OCI-M1 (cell line): ENCODE measurements at places on chromosomes 16 and 17.
A peak's percentile ranks its signal among the peaks of the same experiment; 100 is the strongest.

DNA sequence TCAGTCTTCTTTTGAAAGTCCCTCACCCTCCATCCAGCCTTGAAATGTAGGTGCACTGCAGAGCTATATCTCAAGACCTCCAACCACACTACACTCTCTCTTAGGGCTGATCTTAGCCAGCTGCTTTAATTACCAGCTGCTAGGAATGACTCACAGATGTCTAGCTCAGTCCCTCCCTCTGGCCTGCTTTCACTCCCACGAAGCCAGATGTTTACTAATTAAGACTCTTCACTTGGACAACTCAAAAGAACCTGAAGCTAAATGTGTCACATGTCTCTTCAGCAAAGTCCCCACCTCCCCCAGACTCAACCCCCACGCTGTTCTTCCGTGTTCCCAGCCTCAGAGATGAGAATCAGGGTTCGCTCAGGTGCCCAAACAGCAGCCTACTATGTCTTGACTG, 2.6 kb downstream of the GTF3C1 start:
- DNase-seq: peak; percentile 74

- DNase-seq: no peak
These were observed 92.4 kb downstream of the HAPSTR1 start for GRCh38 chr16:9183682-9184353.

DNA sequence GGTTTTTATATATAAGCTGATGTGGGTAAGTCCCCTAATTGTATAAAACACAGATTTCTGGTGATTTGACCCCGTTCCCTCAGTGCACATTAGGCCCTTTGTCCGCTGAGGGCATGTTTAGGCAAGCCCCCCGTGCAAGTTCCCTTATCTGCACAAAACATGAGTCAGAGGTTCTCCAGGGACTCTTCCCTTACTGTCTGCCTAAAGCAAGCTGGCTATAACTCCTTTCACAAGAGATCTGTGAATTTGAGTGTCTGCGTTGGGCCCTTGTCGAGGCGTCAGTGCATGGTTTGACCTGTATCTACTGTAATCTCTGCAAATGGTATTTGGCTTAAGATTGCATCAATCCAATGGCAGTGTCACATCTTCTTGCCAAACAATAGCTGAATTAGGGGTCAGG, 712.8 kb downstream of the CDH8 start:
- peak; percentile 17 for DNase-seq

DNA sequence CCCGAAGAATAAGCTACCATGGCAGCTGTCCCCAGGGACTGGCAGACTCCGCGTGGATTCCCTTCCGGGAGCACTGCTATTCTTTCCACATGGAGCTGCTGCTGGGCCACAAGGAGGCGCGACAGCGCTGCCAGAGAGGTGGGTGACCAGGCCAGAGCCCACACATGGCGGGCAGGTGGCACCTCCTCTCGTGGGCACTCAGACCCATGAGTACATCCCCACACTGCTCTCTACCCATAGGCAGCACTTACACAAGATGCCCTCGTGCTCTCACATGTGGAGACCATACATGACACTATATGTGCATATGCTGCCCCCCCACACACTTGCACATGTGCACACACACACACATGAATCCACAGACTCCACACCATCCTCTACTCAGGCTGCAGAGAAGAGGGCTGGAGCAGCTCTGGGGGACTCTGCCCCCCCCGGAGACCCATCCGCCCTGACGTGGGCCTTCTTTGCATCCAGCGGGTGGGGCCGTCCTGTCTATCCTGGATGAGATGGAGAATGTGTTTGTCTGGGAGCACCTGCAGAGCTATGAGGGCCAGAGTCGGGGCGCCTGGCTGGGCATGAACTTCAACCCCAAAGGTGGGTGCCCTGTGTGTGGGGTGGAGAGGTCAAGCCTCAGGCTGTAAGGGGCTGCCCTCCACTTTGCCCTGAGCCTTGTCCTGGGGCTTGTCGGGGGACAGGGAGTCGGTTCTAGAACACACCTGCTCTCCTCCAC, 62.9 kb downstream of the MRC2 start:
- DNase-seq: no peak

- no peak for DNase-seq
These were observed 5.9 kb downstream of the SCARF1 start for GRCh38 chr17:1639549-1640180.

DNA sequence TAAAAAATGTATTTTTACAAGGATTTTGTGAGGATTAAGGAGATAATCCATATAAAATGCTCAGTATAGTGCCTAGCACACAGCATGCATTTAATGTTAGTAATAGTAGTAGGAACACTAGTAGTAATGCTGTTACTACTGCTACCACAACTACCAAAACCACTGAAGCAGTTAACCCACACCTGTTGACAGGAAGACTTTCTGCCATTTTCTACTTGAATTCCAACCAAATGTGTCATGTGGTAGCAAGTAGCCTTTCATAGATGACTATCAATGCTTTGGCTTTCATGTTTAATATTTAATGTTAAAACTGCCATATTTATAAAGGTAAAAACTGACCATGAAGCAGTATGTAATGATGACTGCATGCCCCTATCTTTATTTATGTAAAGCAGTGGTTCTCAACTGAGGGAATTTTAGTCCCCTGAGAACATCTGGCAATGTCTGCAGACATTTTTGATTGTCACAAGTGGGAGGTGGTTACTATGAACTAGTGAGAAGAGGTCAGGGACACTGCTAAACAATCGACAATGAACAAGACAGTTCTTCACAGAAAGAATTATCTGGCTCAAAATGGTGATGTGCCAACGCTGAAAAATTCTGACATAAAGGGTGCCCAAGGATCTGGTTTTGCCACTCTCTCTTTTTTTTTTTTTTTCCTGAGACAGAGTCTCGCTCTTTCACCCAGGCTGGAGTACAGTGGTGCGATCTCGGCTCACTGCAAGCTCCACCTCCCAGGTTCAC, 89.4 kb downstream of the ITFG1 start:
- DNase-seq: no peak

DNA sequence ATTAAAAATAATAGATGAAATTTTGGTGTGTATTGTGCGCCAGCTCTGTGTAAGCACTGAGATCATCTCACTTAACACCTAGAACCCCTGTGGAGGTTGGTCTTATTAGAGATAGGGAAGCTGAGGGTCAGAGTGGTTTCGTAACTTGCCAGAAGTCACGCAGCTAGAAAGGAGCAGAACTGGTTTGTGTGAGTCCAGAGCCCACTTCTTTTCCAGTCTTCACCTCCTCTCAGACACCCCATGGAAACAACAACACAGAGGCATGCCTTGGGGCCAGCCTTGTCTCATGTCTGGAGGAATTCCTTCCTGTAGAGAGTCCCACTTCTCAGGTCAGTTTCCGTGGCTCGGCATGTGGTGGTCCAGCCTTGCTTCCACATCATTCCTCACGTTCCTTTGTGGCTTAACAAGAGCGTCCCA, 16.5 kb downstream of the YPEL2 start:
- no peak for DNase-seq

DNA sequence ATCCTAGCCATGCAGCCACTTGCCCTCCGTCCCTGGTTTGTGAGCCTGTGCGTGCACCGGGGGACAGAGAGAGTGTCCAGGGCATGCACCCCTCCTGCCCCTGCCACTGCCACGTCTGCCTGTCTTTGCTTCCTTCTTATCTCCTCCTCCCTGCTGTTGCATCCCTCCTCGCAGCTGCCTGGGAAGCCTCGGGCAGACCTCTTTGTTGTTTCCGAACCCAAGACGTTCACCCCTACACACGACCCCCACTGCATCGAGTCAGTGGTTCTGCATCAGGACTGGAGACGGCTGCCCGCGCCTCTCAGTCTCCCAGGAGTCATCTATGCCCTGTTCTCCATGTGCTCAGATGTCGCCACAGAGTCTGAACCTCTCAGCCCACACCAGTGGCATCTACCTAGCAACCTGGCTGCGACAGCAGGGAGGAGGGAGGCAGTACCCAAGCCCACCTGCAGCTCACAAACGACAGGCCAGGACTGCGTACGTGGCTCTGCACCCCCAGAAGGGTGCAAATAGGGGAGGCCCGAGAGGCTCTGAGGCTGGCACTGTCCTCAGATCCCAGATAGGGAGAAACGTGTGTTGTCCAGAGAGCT, 5.2 kb downstream of the TIMP2 start:
- no peak for DNase-seq

DNA sequence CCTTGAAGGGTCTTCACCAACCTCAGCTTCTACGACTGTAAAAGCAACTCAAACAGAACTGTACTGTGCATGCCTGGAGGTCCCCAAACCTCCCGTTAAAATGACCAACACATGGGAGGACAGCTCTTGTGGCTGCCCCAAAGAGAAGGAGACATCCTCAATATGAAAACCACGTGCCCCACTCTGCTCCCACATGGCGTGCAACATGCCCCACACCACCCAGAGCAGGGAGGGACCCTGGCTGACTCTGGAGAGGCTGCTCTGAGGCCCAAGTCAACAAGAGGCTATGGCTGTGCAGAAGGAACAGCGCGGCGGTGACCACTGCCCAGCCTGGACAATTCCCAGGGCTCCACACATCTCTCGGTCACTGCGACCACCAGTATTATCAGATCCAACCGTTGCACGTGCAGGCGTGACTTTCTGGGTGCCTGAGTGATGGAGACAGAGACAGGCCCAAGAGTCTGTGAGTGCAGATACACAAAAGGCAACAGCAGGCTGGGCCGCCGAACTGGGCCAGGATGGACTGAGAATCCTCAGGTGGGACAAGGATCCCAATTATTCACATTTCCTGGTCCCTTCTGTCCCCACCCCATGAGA, 1.4 kb downstream of the PLD6 start:
- DNase-seq: no peak

DNA sequence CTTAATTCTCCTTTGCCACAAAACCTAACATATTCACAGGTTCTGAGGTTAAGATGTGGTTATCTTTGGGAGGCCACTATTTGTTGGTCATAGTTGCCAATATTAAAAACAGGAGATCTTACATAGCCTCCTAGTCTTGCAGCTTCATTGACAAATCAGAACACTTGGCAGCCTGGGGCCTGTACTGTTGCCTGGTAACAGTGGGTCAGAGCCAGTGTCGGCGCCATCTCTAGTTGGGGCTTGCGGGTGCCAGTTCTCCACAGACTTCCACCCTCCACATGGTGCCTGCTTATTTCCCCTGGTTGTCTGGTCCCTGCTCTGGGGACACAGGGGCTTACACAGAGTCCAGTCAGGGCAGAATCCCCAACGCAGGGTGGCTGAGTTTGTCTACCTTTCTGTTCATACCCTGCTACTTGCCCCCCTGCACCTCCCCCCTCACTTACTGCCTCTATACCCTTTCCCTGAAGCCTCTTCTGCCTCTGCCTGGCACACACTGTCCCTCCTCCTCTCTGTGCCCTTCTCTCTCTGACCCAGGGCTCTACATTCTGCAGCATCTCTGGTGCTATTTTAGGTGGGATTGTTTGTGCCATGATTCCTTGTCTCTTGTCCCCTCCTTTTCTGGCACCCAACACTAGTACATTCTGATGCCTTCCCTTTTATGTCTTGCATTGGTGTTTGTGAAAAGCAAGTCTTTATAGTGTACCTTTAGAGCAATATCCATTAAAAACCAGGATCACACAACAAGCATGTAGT, 13.4 kb downstream of the EPN2 start:
- DNase-seq: no peak

- DNase-seq: no peak
These were observed 124.2 kb downstream of the ZFHX3 start for GRCh38 chr16:72923757-72924156.
